ENCODE measurements at places on chromosomes 4 and X.
A peak's percentile ranks its signal among the peaks of the same experiment; 100 is the strongest.

DNA sequence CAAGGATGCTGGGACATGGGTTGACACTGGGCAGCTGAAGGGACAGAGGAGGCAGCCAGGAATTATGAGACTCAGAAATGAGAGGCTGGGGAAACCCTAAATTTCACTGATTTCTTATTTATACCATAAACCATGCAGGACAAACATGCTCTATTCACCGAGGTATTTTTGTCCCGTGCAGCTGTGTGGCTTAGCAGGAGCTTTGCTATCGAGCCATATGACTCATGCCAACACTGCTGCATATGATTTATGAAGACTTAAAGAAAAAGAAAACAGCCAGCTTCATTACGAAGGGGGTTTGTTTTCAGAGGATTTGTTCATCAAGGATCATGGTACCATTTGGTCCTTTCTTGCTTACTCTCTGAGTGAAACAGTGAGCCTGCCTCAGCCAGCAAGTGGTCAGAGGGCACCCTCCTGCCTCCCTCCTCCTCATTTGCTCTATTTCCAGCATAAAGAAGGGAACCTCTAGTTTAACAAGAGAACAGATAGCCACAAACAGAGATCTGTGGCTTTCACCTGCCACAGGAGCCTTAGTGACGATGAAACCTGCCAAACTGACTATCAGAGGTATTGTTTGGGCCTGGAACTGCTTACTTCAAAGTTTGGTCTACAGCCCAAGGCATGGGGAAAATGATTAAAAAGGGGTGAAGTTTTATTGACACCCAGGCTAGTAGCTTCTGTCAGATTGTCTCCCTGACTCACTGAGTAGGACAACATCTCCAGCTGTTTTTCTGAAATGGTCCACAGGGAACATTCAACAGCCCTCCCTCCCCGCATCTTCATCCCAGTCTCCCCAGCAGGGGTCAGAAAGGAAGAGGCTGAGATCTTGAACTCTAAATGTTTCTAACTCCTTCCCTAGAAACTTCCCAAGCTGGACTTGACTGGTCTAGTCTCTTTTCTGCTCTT is 80.1 kb upstream of the MAML3 start:
- DNase-seq, result no peak

- no peak for DNase-seq
Measured at GRCh38 chr4:140557831-140558435, 10.8 kb downstream of the UCP1 start.

GRCh38 chr4:148238811-148239493 is 203.3 kb downstream of the NR3C2 start:
- DNase-seq, result no peak

DNA sequence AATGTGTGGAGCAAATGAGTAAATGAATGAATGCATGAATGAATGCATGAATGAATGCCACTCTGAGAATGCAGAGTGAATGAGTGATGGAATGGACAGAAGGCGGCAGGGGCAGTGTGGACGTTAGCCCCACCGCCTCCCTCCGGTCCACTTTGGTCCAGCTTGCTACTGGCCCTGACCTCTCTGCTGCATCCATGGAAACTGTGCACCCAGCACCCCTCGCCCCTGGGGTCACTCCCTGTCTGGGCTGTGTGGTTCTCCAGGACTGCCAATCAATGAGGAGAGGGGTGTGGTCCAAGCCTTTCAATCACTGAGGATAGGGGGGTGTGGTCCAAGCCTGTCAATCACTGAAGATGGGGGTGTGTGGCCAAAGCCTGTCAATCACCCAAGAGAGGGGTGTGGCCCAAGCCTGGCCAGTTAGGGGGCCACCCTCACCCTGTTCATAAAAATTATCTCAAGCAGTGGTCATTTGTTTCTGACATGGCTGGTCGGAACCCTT is 39.2 kb upstream of the ASMTL start:
- DNase-seq, result peak; percentile 73

GRCh38 chr4:38125816-38126215 is 165.6 kb downstream of the PTTG2 start:
- no peak for DNase-seq

- no peak for DNase-seq
Measured at GRCh38 chr4:74123065-74123728, 24.2 kb upstream of the CXCL2 start.

DNA sequence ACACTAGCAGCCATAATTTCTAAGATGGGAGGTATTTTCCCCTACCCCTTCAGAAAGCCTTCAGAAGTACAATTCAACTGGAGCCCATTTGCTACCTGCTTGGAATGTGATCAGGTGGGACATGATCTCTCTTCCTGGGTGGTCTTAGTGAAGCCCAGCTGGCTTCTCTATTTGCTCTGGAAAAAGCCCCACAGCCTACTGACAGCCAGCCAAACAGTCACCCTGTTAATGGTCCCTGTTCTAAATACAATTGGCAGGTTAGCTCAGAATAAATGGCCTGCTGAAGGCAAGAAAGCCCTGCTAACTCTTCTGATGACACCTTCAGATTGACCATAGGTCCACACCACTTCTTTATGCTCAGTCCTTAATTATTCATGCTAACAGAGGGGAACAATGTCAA is 39.9 kb downstream of the HS6ST2 start:
- no peak for DNase-seq

- peak; percentile 40 for DNase-seq
Measured at GRCh38 chr4:184825141-184825895, 450 bp downstream of the ACSL1 start.

DNA sequence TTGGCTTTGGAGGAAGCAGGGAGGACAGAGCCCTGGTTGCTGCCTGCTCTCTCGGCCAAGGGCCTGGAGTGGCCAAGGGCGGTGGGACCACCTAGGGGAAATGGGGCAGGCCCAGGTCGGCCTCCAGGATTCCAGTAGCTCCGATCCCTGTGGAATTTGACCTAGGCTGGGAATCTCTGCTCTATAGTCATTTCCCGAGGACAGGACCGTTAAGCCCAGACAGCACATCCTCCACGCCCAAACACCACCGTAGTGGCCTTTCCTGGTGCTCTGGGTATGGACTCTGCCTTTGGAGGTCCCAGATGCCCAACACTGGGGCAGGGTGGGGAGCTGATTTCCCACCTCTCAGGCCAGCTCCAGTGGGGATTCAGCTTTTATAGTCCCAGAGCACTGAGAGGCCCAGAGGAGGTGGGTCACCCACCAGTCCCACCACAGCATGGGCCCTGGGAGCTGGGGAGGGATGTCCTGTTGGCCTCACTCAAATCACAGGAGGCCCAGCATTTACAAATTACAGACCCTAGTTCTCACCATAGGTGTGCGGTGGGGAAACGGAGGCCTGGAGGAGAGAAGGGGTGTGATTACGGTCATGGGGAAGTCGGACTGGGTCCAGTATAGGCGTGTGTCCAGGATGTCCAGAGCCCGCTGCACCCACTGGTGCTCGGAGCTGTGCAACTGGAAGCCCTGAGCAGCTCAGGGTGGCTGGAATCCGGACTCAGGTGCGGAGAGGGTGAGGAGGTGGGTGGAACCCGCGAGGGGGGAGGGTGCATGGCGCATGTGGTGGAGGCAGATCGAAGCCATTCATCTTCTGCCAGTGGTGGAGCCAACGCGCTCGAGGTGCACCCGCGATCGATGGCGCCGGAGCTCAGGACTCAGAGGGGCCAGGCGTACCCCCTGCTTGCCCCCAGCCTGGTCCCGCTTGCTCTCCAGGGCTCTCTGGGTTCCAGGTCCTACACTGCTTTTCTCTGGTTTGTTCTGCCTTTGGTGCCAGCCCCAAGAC is 7.7 kb downstream of the HMX1 start:
- no peak for DNase-seq
